Stimulated activated naive CD4-positive, alpha-beta T cell (primary cell): ENCODE measurements at places on chromosomes 16 and 17.

- DNase-seq, result no peak
Measured at GRCh38 chr17:50176559-50177357, 11.0 kb downstream of the SGCA start.

- no peak for DNase-seq
Measured at GRCh38 chr17:6072611-6073010, 2.4 kb downstream of the WSCD1 start.

GRCh38 chr17:72110231-72110941 lies 10.4 kb upstream of the SOX9 start:
- no peak for DNase-seq

DNA sequence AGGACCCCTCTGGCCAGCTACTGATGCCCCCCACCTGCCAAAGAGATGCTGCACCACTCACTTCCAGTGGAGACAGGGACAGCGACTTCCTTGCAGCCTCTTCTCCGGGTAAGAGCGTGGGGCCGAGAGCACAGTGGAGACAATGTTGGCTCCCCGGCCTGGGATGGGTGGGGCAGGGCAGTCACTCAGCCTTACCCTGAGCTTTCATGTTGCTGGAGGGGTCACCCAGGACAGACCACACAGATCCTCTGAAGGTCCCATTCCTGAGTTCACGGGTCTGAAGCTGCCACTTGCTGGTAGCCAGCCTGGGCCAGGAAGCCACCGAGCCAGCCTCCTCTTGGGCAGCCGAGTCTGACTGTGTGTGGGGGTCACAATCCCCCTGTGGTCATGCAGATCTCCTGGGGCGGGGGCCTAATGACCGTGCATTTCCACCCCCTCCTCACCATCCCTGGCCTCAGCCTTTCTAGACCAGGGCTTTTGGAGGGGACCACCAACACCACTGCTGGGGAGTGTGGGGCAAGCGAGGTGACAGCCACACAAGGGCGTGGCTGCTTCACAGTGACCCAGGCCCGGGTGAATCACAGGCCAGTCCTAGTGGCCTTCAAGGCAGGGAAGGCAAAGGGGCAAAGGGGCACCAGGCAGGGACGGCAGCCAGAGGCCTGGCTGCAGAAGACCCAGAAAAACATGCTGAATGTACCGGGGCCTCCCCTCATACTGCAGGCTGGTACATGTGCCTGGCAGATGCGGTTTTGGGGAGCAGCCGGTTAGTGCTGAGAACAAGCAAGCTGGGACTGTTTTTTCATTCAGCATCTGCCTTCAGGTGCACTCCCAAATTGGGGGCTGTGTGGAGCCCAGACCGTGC lies 10.4 kb downstream of the TAF1C start:
- no peak for DNase-seq

DNA sequence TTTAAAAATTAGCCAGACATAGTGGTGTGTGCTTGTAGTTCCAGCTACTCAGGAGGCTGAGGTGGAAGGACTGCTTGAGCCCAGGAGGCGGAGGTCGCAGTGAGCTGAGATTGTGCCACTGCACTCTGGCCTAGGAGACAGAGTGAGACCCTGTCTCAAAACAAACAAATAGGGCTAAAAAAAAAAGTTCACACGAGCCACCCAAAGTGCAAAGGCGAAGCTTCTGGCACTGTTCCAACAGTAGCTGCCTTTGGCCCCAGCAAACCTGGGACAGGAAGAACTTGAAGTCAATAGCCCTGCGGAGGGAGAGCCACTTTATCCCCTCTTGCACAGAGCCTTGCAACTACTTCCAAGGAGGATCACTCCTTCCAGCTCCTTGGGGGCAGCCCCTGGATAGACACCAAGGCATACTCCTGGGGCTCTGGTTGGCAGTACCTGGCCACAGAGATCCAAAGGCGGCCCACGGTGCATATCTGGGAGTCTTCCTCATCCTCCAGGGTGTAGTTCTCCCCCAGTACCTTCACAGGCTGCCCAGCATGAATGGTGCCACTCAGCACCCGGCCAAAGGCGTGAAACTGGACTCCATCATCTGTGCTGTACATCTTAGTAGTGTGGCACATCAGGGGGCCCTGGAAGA lies 14.7 kb downstream of the HIGD1B start:
- no peak for DNase-seq

GRCh38 chr16:88328313-88328980 lies 54.3 kb upstream of the ZNF469 start:
- DNase-seq, result no peak
